ENCODE measurements at places on chromosomes 2 and 18.
A peak's percentile ranks its signal among the peaks of the same experiment; 100 is the strongest.

DNA sequence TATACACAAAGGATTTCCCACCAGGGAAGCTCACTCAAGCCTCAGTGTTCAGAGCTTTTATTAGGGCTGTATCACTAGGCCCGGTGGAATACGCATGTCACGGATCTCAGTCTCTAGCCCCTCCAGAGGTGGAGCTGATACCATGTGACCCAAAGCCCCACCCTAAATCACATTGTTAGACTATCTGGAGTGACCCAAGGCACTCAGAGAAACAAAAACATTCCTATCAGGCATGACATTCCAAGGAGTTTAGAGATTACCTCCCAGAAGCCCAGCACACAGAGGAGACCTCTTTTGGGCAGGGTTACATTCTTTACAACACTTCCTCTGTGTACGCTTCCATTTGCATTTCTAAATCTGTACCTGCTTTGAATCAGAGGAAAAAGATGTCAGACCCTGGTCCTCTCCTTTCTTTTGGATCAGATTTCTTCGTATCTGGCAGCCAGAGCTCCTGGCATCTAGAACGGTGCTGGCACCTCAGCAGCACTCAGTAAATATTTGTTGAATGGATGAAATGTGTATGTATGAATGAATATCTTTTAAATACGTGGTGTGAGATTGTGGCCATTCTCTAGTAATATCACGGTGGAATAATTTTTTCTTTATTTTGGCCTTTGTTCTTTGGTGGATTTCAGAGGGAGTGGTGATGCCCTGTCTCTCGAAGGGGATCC is 37.7 kb upstream of the SMAD2 start:
- DNase-seq: no peak

GRCh38 chr2:69366-70344 is 23.4 kb upstream of the FAM110C start:
- DNase-seq: no peak

DNA sequence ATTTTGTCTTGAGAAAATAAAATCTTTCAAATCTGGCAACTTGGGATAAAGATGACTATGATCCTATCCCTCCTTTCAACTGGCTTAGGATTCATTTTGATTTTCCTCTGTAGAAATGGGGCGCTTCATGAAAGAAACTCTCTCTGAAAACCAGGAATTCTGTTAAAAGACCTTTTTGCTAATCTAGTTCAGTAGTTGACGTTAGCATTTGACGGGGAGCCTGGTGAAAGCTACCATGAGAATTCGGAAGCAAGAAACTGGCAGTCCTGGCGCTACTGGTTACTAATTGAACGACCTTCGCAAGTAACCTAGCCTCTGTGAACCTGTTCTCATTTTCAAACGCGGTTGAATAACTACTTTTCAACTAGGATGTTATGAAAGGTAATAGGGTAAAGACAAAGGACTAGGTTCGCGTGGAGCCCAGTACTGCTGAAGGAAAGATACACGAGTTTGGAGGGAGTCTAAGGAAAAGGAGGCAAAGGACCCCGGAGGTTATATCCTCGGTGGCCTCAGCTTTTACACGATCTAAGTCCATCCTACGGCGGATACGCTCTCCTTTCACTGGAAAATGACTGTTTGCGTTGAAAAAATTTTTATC is 604 bp upstream of the STK11IP start:
- DNase-seq: no peak

DNA sequence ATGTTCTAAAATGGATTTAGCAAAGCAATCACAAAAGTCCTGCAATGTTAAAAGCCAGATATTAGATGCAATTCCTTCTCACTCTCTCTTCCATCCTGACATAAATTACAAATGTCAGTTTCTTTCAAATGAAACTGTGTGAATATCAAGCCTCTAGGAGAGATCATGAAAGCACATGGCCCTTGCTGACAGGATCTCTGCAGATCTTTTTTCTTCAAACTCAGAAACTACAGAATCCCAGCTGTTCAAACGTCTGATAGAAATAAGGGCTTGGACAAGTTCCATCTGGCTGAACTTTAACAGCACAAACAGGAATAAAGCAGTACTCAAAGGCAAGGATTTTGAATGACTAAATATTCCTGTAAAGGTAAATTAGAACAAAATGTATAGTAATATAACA is 47.6 kb downstream of the PDE1A start:
- DNase-seq: no peak

DNA sequence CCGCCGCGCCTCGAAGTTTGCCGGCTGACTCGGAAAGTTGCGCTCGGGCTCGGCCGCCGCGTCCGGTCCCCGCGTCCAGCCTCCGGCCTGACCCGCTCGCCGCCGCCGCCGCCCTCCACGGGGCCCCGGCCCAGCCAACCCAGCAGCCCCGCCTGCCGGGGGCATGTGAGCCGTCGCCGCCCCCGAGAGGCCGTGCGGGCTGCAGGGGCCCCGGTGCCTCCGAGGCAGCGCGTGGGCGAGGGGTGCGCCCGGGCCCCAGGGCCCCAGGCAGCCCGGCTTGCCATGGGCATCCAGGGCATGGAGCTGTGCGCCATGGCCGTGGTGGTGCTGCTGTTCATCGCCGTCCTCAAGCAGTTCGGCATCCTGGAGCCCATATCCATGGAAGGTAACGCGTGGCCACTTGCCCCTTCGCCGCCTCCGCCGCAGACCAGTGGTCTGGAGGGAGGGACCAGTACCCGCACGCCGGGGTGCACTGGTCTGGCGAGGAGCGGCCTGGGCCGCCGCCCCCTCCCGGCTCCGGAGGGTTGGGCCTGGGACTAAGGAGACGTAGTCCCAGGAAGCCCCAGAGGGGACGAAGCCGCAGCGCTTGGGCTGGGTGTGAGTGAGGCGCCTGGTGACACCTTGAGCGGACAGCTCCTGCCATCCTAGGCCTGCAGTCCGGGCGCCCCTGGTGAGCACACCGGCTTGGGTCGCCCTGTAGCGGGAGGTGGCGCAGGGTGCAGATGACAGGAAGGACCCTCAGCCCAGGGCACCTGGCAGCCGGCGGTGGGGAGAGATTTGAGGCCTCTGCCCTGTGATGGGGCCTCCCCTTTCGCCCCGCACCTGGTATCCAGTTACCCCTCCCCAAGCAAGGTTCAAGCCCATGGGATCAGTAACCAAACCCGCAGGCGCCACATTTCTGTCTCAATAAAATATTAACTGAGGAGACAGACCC is 49.9 kb downstream of the KCNIP3 start:
- DNase-seq: no peak

DNA sequence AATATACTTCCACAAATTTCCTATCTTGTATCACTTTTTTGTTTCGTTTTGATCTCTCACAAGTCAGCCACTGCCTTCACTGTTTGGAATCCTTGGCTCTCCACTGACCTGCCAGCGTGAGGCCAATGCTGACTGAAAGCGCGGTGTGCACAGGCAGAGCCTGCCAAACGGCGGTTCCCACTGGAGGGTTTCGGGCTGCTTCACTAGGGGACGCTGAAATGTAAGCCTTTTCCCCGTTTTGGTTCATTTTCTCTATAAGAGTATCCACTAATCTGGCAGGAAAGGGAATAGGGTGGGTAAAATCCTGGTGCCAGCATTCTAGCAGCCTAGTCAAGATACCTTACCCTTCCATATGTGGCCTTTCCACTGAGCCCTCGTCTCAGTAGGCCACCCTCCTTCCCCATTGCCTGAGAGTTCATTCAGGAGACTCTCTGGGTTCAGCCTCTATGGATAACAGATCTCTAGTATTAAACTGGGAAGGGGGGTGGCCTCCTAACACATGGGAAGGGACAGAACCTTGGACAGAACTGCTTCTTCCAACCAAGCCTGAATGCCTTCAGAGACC is 91.5 kb downstream of the DYM start:
- no peak for DNase-seq

DNA sequence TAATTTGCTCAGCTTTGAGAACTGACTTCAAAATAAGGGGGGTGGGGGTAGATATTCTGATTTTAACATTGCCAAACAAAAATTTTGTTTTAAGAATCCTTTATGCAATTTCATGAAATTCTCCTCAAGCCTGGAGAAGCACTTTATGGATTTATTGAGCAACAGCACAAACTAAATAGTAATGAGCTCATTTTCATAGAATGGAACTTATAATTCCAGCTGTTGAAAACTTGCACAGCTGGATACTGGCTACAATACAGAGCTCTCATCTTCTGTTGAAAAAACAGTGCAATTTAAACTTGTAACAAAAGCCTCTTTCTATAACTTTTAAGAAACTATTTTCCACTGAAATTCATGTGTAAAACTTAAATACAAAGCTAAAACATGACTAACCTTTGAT is 137.6 kb upstream of the FN1 start:
- DNase-seq: no peak

DNA sequence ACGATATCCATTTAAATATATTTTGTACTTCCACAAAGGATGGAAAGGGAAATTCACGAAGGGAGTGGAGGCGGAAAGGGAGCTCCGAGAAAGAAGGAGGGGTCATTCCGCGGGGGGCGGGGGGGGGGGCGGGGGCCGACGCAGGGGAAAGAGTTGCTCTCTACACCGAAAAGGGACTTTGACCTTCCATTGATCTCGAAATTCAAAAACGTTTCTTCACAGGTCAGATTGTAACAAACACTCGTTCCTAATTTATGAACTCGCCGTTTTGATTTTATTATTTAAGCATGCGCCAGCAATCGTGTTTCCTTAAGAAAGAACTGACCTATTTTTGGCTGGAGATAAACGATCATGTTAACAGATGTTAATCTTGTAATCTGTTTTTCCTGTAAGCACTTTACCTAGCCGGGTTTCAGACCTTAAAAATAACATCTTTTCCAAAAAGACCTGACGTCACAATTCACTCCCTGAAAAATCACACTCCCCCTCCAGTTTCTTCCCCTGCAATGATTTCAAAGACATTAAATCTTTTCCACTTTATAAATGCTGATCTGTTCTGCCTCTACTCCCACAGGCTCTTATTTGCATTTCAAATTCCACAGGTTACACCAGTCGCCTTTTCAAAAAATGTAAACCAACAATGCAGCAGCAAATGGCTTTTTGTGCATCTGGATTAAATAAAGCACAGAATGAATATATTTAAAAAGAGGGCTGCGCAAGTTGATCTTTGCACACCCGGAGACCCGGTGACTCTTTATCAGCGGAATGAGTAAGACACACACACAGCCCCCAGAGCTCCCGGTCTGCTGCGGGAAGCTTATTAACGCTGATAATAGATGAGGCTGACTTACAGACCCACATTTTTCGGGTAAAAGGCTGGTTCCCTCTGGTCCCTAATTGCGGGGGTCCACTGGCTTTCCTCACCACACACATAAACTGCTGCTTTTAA is 1.6 kb downstream of the ZNF516 start:
- DNase-seq: peak; percentile 57

GRCh38 chr2:9375857-9376428 is 47.4 kb downstream of the ITGB1BP1 start:
- no peak for DNase-seq

DNA sequence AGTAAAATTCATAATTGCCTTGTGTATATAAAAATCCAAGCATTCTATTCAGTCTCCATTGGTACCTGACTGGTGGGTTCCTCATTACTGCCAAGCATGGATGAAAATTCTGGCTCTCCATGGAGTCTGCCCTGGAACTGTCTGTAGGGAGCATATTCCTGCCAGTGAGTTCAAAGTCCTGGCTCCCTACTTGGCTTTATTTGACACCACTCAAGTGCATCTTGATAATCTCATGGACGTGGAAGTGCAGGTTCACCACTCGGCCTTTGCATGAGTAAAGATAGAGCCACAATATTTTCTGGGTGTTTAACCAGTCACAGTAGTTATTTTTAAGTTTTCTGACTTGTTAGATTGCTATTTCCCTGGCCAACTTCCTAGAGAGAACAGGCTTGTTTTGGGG is 63.5 kb downstream of the CNTNAP5 start:
- DNase-seq: no peak
